ENCODE measurements at places on chromosomes 6 and 20. TPM values are rescaled to one million over a fixed set of nuclear protein-coding genes. Genes with fewer than 3 reads are reported as not detected.

NOX3 gene
- not detected for total RNA-seq

OR2H1 gene
- total RNA-seq, result not detected

GRCh38 chr6:43931201-43931600 lies 161.2 kb downstream of the VEGFA start:
- no peak for DNase-seq

GRCh38 chr6:42498473-42499128 lies 46.9 kb upstream of the TRERF1 start:
- DNase-seq, result no peak

Measured in activated T-helper 1 cell treated with anti-CD3 and anti-CD28 coated beads, Interleukin-12 subunit alpha, Interleukin-12 subunit beta, Interleukin-2, Interleukin-4 antibody, amounts not matched to agents 30 ng/mL and 10 ng/mL and 1 ng/mL, durations not matched to agents 14 hours and 24 hours and 36 hours (primary cell).